NCI-H1417 treated with DMSO at 0.1 percent for 48 hours (cell line): ENCODE measurements at places on chromosomes 12 and 14.

DNA sequence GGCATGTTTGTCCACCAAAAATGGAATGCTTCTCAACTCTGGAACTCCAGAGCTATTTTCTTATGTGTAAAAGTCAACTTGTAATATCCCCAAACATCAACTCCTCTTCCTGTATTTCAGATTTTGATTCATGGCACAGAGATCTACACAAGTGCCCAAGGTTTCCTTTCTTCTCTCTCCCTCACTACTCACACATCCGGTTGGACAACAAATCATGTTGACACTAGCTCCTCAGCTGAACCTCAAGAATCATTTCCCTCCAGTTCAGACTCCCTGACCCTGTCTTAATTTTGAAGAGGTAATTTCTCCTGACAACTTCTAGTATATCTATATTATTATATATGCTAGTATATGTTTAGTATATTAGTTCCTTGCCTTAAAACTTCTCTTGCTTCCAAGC is 485.4 kb upstream of the CCDC196 start:
- DNase-seq: no peak

GRCh38 chr12:21500786-21501257 is 613 bp downstream of the RECQL start:
- DNase-seq: no peak

DNA sequence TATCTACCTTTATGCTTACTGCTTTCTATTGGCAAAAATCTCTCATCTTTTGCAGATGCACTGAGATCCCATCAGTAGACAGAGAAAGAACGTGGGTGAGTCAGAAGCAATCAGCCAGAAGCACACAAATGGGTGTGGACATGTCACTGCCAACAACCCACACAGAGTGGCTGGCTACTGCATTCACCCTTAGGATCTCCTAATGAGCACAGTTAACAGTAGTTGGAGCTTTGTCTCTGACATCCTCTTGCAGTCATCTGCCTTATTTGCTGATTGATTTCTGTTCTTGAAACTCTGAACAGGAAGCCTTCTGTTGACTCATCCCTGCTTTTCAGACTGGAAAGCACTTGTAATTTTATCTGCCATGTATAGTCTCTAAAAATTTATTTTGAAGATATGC is 117.2 kb downstream of the RGS6 start:
- DNase-seq: no peak

DNA sequence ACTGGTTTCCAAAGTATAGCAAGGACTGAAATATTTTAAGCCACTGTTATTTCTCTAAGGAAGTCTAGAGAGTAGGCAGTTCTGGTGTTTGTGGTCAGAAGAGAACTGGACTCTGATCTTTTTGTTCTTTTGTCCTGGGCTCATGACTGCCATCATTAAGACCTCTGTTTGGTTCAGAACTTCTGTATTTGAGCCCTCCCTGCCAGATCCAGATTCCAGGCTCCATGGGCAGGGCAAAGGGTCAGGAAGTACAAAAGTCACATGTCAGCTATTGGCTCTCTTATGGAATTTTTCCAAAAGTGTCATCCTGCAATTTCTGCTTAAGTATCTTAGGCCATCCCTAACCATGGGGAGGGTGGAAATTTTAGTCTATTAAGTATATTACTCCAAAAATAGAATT is 6.8 kb downstream of the PIWIL1 start:
- DNase-seq: no peak

DNA sequence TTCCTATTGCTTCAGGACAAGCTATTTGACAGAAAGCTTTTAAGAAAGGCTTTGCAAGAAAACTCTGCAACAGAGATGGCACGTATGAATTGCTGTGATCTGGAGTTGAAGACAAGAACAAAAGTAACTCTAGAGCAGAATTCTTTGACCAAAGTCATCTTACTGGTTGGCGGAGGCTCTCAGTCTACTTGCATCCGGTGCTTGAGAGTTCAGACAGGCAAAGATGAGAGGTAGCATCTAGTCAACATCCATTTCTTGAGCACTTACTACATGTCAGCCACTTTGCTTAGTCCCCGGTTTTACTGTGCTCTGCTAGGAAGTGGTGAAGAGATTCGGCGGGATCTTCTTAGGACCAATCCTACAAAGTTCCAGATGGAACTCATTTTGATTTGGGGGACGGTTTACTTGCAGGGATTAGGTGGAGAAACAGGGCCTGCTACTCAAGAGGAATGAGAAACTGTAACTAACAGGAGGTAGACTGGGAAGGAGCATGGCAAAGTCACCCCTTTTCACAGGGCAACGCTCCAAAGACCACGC is 404 bp upstream of the CCDC91 start:
- DNase-seq: no peak

GRCh38 chr14:24179961-24180796 is 8.3 kb downstream of the REC8 start:
- DNase-seq: no peak

- DNase-seq: no peak
Observed at GRCh38 chr14:65565948-65566347, 153.4 kb downstream of the FUT8 start.
